ENCODE measurements at places on chromosomes 12 and 14.

- no peak for DNase-seq
Measured at GRCh38 chr14:105888151-105888550, 361.8 kb downstream of the TMEM121 start.

DNA sequence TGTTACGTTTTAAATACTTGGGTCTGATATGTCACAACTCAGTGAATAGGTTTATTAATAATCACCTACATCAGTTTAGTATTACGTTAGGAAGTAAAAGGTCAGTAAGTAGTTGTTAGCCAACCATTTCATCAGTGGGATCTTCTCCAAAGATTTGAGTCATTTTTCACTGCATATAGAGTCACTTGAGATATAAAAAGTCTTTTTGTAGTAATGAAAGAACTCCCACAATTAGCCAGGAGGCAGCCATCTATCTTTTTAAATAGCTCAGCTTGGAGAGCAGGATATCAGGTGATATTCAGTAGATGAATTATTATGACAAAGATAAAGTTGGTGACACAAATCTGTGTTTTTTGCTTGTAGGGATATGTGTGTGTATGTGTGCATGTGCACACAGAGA is 309.3 kb downstream of the PDZRN4 start:
- DNase-seq: no peak

DNA sequence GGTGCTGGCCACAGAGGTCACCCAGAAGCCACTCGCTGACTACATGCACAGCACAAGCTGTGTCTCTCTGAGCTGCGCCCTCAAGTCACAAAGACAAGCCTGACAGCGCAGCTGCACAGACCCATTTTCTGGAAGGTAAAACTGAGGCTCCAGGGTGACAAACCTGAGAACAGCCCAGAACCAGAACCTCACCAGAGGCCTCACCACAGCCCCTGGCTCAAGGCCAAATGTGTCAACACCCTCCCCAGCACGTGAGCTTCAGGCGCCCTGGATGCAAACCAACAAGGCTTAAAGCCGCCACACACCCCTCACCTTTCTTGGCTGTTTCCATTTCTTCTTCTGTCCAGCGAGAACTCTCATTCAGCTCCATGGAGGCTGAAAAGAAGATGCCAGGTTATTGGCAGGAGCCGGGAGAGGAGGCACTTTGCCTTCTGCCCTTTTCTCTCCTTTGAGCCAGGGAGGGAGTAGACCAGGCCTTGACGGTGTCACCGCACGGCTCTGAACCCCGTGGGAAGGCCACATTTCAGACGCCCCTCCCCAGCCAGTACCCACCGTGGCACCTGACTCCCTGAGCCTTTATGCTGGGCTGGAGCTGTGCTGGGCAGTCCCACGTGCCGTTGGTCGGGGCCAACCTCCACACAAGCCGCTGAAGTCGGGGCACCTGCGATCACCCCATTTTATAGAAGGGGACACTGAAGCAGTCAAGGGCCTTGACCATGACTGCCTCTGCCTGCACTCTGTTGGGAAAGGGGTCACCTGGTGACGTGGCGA is 103.1 kb downstream of the RFLNA start:
- no peak for DNase-seq

- no peak for DNase-seq
Measured at GRCh38 chr14:87043667-87044200, 949.2 kb downstream of the GALC start.

DNA sequence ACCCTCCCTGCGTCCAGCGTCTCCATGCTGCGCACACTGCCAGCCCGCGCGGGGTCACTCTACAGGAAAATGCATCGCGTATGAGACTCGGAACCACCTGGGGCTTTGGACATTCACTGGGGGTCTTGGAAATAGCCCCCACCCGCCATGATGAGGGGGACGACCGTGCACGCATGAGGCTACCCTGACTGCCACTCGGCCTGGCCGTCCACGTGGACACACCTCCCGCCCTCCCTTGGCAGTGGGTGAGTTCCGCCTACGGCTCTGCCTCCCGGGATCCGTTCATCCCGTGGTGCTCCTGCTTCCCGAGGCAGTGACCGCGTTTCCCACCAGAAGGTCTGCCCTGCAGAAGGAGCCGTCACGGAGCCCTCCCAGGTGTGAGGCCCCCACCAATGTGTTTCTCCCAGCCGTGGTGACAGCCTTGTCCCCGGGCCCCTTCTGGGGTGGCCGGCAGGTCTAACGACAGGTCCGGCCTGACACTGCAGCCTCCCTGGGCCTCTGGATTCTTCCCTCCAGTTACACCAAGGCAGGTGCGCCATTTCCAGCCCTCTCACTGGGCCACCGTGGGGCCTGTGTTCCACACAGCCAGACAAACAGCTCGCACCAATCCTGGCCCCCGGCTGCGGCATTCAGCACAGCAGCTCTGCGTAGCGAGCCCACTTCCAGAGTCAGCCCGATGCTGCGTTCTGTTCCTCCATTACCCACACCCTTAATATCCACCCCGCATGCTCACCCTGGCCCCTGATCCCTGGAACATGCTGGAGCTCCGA is 11.1 kb upstream of the GALNT9 start:
- no peak for DNase-seq

DNA sequence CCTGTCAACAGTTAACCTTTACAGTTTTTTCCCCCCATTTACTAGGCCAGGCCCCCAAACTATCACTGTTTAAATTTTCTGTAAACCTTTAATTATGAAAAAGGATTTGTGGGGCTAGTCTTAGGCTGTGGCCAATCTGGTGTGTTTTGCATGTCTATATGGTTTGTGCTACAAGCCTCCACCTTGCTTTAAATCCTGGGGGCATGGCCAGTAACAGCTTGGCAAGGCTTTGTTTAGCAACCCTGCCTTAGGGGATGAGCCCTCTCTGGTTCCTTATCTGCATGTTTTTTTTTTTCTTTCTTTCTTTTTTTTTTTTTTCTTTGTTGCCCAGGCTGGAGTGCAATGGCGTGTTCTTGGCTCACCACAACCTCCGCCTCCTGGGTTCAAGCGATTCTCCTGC is 102.7 kb downstream of the KCNMB4 start:
- no peak for DNase-seq

GRCh38 chr12:88805286-88805685 is 225.0 kb upstream of the KITLG start:
- no peak for DNase-seq

DNA sequence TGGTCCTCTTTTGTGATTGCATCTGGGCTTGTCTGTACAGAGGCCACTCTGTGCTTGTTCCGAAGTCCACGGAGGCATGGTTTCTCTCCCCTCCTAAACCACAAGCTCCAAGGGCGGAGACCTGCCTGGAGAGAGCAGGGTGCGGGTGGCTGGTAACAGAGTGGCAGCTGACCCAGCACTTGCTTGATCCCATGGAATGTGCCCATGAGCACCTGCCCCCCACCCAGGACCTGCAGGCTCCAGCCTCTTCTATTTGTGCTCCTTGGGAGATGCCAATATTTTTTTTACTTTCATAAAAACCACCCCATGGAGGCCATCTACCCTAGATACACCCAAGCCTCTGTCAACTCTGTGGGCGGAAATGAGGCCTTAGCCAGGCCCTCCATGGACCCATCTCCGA is 104.7 kb downstream of the PRMT8 start:
- no peak for DNase-seq

GRCh38 chr12:53172352-53172751 is 8.2 kb upstream of the ZNF740 start:
- DNase-seq: no peak

- no peak for DNase-seq
Measured at GRCh38 chr14:26415618-26416123, 182.2 kb downstream of the NOVA1 start.

DNA sequence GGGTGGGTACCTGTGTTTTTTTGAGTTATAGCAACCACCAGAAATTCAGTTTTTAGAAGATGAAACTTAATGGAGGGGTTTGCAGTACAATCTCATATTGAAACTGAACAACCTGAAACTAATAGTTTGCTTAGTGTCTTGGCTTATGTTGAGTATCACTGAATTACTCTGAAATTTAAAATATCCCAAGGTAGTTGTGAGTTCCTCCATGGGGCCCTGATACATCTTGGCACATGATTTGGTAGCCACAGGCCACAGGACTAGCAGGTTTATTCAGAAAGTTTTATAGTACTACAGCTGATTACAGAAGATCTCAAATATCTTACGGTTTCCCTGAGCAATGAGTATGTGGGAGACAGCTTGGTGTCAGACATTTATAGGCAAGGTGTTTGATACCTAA is 10.4 kb downstream of the PTGES3 start:
- DNase-seq: no peak

GRCh38 chr14:96925422-96925821 is 128.2 kb downstream of the VRK1 start:
- no peak for DNase-seq

DNA sequence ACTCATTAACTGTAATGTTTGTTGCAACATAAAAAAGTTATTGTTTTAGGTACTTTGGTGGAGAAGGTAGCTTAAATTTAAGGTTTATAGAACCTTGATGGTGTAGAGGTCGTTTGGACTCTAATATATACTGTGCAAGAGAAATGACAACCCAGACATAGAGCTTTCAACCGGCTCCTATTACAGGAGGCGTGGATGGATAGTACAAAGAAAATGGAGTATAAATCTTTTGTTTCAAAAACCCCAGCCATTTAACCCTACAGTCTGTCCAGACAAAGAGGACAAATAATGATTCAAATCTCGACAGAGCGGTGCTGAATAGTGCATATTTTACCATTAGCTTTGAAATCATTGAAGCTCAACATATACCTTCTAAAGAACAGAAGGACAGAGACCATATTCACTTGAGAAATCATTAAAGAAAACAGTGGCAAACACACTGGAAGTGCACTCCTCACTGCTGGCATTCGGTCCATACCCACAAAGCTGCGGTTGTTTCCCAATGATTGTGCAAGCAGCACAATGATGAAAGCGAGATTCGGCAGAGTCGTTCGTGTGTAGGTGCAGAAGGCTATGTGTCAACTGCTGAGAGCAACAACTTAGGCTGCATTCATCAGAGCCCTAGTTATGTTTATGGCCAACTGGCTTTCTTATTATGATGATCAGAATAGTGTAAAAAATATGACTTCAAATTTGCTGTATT is 688.6 kb downstream of the NOVA1 start:
- DNase-seq: no peak

DNA sequence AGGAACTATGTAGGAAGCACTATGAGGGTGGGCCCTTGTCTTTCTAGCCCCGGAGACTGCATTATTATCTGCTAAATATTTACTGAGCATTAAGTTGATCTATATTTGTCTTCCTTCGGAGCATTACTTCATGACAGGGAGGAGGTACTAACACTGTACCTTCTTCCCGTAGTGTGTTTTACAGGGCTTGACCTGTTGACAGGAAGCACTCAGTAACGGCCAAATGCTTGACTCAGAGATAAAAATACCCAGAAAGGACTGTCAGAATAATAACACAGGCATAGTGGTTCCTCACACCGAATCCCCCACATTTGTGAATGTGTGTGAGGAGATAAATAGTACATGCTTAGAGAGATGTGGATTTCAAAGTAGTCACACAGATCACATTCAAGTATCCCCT is 466.6 kb downstream of the EGLN3 start:
- no peak for DNase-seq

DNA sequence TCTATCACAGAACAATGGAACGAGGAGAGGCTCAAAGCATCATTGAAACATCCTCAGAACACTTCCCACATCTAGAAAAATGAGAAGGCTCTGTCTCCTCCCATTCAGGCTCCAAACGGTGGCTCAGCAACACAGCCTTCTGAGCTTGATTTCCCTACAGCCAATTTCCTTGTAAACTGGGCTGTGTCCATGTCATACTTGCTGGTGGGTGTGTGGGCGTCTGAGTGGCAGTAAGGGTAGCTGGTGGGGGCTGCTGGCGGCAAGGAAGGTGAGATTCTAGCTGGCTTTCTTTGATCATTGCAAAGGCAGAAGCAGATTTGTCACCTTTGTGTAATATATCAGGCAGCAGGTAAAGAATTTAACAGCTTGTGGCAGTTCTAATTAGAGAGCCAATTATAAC is 163.7 kb downstream of the CALM1 start:
- no peak for DNase-seq

GRCh38 chr12:122985338-122986257 is 5.1 kb downstream of the ARL6IP4 start:
- no peak for DNase-seq

GRCh38 chr12:116325336-116325664 is 47.8 kb upstream of the MED13L start:
- DNase-seq: no peak

DNA sequence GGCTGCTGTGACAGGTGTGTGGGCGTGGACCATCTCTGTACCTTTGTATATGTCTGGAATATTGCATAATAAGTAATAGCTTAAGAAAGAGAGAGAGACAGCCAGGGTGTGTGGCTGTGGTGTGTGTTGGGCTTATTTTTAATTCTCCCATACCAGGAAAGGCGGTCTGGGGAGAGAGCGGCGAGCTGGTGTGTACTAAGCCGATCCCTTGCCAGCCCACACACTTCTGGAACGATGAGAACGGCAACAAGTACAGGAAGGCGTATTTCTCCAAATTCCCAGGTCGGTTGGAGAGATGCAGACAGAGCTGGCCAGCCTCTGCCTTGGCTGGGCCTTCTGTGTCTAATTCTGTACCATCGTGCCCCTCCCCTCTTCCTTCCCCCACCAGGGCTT is 63.9 kb downstream of the AACS start:
- DNase-seq: no peak

GRCh38 chr14:23024612-23025075 is 10.1 kb downstream of the PSMB5 start:
- DNase-seq: no peak

DNA sequence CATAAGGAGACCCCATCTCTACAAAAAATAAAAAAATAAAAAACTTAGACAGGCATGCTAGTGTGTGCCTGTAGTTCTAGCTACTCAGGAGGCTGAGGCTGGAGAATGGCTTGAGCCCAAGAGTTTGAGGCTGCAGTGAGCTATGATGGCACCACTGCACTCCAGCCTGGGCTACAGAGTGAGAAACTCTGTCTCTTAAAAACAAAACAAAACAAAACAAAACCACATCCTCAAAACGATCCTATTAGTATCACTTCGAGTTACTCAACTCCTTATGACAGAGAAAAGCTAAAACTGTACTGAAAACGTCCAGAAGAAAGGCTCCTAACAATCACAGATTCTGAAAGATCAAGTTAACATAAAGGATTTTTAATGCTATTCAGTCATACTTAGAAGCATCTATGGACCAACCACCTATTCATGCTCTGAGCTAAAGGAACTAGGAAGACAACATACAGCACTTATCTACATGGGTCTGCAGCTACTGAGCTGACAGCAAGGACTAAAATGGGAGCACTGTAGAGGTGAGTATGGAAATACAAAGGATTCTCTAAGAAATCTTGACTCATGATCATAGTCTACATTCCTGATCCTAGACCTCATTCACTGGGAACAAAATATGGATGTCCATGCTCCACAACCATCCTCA is 75.3 kb upstream of the DUSP6 start:
- DNase-seq: no peak

GRCh38 chr14:36320897-36321381 is 502 bp upstream of the MBIP start:
- DNase-seq: no peak

GRCh38 chr12:6928022-6928702 is 403 bp downstream of the ATN1 start:
- no peak for DNase-seq

GRCh38 chr12:99450036-99450630 is 197.4 kb upstream of the GARIN6 start:
- no peak for DNase-seq
